AG04450 (cell line): ENCODE measurements at places on chromosomes 11 and 22. TPM values are rescaled to one million over a fixed set of nuclear protein-coding genes. Genes with fewer than 3 reads are reported as not detected.

- no peak for DNase-seq
Measured at GRCh38 chr22:37340331-37341262, 58.3 kb downstream of the CYTH4 start.

The EMSY gene
- 14.6 and 18.6 TPM in 2 replicates for polyA plus RNA-seq

The CSRP3 gene
- not detected in 2 replicates for polyA plus RNA-seq

The UBXN1 gene
- polyA plus RNA-seq = 92.8 and 100 TPM in 2 replicates

- no peak for DNase-seq
Measured at GRCh38 chr11:100632941-100633452, 54.1 kb upstream of the ARHGAP42 start.

DNA sequence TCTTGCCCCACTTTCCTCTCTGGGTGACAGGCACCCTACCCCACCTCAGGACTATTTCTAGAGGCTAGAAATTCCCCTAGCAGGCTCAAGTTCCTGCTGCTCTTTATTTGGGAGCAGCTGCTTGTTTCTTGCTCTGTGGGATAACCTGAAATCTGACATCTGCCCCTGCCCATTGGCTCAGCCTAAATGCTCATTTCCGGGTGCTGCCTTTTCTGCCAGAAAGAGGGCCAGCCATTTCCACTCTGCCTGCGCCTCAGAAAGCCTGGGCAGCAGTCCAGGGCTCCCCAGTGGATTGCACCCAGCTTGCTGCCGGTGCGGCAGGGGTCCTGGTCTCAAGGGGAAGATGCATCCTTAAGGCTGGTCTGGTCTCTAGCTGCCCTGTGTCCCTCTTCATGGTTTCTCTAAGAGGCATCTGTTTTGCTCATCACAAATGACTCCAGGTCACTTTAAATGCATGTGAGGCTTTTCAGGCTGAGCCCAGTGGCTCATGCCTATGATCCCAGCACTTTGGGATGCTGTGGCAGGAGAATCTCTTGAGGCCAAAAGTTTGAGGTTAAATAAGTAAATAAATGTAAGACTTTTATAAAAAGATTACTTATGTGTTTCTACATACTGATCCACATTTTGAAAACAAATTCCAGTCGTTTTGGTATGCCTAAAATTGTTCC is 10.3 kb upstream of the PNPLA5 start:
- peak; percentile 67 for DNase-seq

DNA sequence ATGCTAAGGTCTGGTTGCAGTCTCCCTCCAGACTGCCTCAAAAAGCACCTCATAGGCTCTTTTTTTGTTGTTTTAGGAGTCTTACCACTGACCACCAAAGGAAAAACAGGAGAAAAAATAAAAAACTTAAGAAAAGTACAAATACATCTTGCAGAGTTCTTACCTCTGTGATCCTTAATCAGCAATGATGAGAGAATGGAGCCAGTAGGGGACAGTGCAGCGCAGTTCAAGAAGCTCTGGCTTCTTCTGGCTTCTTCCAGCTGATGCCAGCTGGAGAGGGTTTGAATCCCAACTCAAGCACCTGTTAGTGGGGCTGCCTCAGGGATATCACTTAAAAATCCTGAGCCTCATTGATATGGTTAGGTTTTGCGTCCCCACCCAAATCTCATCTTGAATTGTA is 223.3 kb upstream of the ISX start:
- no peak for DNase-seq

- no peak for DNase-seq
Measured at GRCh38 chr11:96841792-96842191, 452.0 kb downstream of the JRKL start.

DNA sequence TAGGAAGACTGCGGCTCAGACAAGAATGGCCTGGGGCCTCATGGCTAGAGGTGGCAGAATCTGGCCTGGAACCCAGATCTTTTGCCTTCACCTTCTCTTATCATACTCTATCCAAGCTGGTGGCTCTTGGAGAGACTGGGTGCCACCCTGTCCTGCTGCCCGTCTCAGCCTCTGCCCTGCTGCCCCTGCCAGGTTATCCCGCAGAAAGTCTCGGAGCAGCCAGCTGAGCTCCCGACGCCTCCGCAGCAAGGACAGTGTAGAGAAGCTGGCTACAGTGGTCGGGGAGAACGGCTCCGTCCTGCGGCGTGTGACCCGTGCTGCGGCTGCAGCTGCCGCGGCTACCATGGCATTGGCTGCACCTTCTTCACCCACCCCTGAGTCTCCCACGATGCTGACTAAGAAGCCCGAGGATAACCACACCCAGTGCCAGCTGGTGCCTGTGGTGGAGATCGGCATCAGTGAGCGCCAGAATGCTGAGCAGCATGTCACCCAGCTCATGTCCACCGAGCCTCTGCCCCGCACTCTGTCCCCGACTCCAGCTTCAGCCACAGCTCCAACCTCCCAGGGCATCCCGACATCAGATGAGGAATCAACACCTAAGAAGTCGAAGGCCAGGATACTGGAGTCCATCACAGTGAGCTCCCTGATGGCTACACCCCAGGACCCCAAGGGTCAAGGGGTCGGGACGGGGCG is 5.9 kb downstream of the INCENP start:
- DNase-seq = no peak

- DNase-seq = no peak
Measured at GRCh38 chr11:61803889-61804647, 11.4 kb downstream of the FEN1 start.

DNA sequence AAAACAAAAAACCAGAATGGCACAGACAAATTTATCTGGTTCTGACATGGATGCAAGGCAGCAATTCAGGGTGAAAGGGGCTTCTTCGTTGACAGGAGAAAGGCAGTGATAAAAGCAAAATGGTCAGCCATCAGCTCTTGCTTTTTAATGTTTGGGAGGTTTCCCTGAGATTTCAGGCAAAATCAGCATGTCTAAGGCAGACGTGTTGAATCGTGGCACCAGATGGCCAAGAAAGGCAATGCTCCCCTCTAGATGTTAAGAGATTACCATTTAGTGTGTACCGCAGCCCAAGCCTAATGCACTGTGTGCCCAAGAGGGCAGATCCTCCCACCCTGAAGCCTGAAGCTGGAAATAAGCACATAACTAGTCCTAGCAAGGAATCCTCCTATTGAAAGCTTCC is 88.8 kb upstream of the GALNT18 start:
- no peak for DNase-seq

- no peak for DNase-seq
Measured at GRCh38 chr11:61785837-61786402, 6.5 kb downstream of the TMEM258 start.

GRCh38 chr11:130423541-130424142 is 4.8 kb downstream of the ADAMTS8 start:
- no peak for DNase-seq

The MMP12 gene
- not detected in 2 replicates for polyA plus RNA-seq

The SOX6 gene
- polyA plus RNA-seq = 6.0 and 6.3 TPM in 2 replicates

DNA sequence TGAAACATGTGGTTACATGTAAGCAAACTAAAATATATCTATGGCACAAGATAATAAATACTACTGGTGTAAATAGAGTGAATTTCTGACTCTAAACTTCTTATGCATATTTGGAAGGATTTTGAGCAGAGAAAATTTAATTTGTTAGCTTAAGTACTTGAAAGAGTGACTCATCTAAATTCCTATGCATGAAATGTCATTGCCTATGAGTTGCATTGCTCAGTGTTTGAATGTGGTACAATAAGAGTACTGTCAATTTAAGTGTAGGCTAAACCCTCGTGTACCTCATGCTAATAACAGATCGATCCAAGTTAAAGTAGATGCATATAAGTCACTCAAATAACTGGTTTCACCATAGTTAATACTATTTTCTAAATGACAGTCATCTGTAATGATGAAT is 5.3 kb upstream of the CARD18 start:
- DNase-seq = peak; percentile 42

- DNase-seq = no peak
Measured at GRCh38 chr11:57386178-57386940, 4.1 kb downstream of the PRG2 start.

GRCh38 chr11:57425565-57426438 is 1.1 kb downstream of the SLC43A3 start:
- DNase-seq = no peak

- DNase-seq = no peak
Measured at GRCh38 chr11:59730896-59731565, 17.4 kb upstream of the OR10V1 start.

DNA sequence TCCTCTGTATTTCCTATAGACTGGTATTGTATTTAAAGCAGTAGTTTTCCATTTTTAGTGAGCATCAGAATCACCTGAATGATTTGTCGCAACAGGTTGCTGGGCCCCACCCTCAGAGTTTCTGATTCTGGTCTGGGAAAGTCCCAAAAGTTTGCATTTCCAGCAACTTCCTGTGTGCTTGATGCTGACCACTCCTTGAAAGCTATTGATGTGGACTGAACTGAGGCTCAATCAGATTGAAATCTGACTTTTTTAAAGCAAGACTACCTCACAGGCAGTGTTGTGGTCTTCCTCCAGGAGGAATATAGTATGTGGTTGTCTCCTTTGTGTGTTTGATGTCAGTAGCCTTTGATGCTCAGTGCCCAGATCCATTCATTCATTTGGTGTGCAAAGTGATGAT is 17.2 kb upstream of the MPZL2 start:
- no peak for DNase-seq

DNA sequence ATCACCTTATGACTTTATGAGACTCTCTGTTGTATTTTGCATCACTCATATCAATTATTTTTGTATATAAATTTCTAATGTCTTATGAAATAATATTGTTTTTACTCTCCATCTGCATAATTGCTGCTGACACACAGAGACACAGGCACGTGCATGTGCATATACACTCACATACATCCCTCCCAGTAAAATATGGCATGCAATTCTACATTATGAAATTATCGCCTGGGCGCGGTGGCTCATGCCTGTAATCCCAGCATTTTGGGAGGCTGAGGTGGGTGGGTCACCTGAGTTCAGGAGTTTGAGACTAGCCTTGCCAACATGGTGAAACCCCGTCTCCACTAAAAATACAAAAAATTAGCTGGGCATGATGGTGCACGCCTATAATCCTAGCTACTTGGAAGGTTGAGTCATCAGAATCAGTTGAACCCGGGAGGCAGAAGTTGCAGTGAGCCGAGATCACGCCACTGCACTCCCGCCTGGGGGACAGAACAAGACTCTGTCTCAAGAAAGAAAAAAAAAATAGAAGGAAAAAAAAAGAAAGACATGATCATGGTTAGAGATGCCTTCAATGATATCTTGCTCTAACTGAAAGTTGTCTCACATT is 96.7 kb upstream of the LUZP2 start:
- no peak for DNase-seq

DNA sequence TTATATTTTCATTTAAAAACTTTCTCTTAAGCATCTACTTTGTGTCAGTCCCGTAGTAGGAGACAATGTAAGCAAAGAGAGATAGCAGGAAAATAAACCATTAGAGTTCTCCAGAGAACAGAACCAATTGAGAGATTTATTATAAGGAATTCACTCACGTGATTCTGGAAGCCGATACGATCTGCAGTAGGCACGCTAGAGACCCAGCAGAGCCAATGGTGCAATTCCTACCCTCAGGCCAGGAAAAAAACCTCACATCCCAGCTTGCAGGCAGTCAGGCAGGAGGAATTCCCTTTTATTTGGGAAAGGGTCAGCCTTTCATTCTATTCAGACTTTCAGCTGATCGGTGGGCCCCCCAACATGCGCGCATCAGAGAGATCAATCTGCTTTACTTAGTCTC is 7.3 kb upstream of the PLEKHA7 start:
- no peak for DNase-seq

GRCh38 chr11:72007587-72007986 is 8.9 kb downstream of the IL18BP start:
- DNase-seq = no peak

The HBD gene
- 42.2 and 59.0 TPM in 2 replicates for polyA plus RNA-seq

DNA sequence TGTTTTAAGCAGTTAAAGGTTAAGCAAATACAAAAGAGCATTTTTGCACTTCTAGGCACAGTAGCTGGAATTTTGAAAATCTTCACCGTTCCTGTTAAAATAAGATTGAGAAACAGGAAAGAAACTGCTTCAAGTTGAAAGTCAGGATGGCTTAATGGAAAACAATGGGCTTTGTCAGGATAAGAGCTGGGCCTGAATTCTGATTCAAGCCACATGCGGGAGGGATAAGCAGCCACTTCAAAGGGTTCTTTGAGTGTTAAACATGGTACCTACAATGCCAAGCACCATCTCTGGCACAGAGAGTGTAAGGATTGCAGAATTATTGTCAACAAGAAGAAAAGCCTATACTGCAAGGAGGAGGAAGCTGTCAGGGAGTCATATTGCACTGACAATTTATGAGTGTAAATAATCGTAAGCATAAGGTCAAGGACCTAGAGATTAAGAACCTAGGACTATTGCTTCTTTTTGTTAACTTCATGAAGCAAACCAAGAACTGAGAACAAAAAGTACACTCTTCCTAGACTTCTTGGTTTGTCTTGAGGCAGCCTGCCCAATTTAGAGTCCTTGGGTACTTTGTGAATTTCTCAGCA is 32.5 kb downstream of the MPPED2 start:
- no peak for DNase-seq

The GNAZ gene
- 0.25 and 0.46 TPM in 2 replicates for polyA plus RNA-seq

DNA sequence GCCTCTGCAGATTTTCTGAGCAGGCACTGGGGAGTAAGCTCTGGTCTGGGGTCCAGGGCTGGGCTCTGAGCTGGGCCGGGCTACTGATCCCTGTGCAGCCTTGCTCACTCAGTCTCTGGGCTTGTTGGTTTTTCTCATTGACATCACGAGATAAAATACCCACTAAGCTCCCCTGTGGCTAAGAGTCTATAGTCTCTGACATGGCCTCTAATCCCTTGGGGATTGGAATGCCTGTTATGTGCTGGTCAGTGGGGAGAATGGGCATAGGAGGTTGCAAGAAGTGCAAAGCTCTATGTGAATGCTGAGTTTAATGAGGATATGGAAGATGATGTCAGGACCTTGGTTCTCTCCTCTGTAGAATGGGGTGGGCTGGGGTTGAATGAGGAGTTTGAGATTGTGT is 23.3 kb downstream of the ELF5 start:
- DNase-seq = no peak

The CCDC90B gene
- polyA plus RNA-seq = 63.0 and 84.5 TPM in 2 replicates

- DNase-seq = no peak
Measured at GRCh38 chr22:20551805-20552442, 44.5 kb downstream of the MED15 start.

- no peak for DNase-seq
Measured at GRCh38 chr22:25402501-25403283, 161.8 kb upstream of the GRK3 start.

GRCh38 chr11:68751331-68751856 is at the start of gene TESMIN:
Gene TESMIN, minus strand, starts transcription at chr11:68751520. Its CDS starts 860 bp downstream, at chr11:68750660.
- DNase-seq = peak; percentile 4

The NPAS4 gene
- polyA plus RNA-seq = 0.12 and 0.14 TPM in 2 replicates

GRCh38 chr22:21764038-21764804 is 28.6 kb upstream of the YPEL1 start:
- no peak for DNase-seq

The UCP3 gene
- 0.41 and 0.53 TPM in 2 replicates for polyA plus RNA-seq

The DBX1 gene
- polyA plus RNA-seq = not detected in 2 replicates

GRCh38 chr11:64208086-64208795 is 1.7 kb downstream of the FERMT3 start:
- no peak for DNase-seq

The FAM111A gene
- 20.6 and 23.1 TPM in 2 replicates for polyA plus RNA-seq

DNA sequence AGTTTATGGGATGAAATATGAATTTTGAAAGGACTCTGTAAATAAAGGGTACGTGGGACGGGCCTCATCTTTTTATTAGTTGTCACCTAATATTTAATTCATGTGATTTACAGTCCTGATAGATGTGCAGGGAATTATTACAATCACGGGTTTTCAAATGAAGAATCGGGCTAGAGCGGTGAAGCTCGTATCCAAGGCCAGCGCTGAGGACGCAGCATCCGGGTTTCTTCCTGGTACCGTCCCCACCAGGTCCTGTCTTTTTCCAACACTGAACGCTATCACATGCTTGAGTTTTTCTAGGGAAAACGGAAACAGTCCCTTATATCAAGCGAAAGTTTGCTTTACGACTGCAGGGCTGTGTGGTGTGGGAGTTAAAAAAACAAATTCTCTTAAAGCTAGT is 787 bp downstream of the SMDT1 start:
- no peak for DNase-seq
